GDM1 (cell line): ENCODE measurements at places on chromosomes 1 and 21.

GRCh38 chr1:174118751-174119150, 40.6 kb upstream of the RABGAP1L start:
- DNase-seq: no peak

- DNase-seq: no peak
Observed at GRCh38 chr1:87683196-87683956, 354.7 kb downstream of the LMO4 start.

GRCh38 chr1:30911059-30911954, 2.7 kb upstream of the SDC3 start:
- DNase-seq: peak; percentile 21

DNA sequence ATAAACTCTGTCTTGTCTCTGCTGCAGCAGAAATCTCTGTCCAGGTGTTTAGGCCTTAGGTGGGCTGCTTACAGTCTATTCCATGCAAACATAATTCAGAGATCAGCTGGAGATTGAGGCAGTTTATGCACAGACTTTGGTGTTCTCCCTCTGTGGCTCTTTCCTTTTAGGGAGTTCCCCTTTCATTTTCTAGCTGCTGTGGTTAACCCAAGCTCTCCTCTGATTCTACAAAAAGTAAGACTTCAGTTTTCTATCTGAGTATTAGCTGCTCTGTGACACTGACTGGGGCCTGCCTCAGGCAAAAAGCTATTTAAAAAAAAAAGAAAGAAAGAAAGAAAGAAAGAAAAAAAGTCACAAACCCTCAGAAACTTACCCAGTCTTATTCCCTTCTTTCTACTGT, 211.1 kb downstream of the CAMTA1 start:
- no peak for DNase-seq

DNA sequence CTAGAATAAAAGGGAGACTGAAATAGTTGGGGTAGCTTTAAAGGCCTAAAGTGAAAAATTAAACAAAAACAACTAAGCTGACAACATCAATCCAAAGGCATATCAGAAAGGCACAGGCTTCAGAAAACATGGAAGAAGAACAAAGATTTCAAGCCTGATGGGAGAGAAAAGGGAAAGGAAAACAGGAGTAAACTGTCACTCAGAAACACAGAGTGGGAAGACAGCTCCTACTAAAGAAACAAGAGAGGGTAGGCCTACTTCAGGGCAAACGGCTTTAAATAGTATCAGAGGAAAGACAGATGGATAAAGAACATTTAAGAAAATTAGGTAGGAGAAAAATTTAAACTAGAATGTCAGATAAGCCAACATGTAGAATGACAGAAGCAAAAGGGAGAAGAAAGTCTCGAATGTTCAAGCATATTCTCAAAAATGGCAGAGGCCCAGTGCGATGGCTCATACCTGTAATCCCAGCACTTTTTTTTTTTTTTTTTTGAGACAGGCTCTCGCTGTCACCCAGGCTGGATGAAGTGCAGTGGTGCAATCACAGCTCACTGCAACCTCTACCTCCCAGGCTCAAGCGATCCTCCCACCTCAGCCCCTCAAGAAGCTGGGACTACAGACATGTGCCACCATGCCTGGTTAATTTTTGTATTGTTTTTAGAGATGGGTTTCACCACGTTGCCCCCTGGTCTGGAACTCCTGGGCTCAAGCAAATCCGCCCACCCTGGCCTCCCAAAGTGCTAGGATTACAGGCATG, 7.6 kb downstream of the EGLN1 start:
- DNase-seq: no peak

- DNase-seq: no peak
Observed at GRCh38 chr1:92482665-92483609, 3.8 kb downstream of the GFI1 start.

DNA sequence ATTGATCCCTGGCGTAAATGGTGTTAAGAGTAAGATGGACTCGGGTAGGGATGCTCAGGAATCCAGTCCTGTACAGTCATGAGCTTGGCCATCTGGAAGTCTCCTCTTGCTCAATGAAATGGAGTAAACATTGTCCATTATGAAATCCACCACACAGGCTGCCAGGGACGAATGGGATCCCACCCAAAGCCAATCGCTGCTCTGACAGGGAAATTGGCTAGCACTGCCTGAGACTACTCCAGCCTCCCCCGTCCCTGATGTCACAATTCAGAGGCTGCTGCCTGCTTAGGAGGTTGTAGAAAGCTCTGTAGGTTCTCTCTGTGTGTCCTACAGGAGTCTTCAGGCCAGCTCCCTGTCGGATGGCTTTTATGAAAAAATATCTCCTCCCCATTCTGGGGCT, at the start of gene HSD11B1:
TSS of gene HSD11B1 (plus strand) at position 263 of the 400 bp plus-strand sequence. CDS start at position 360, 97 bp downstream.
- no peak for DNase-seq

DNA sequence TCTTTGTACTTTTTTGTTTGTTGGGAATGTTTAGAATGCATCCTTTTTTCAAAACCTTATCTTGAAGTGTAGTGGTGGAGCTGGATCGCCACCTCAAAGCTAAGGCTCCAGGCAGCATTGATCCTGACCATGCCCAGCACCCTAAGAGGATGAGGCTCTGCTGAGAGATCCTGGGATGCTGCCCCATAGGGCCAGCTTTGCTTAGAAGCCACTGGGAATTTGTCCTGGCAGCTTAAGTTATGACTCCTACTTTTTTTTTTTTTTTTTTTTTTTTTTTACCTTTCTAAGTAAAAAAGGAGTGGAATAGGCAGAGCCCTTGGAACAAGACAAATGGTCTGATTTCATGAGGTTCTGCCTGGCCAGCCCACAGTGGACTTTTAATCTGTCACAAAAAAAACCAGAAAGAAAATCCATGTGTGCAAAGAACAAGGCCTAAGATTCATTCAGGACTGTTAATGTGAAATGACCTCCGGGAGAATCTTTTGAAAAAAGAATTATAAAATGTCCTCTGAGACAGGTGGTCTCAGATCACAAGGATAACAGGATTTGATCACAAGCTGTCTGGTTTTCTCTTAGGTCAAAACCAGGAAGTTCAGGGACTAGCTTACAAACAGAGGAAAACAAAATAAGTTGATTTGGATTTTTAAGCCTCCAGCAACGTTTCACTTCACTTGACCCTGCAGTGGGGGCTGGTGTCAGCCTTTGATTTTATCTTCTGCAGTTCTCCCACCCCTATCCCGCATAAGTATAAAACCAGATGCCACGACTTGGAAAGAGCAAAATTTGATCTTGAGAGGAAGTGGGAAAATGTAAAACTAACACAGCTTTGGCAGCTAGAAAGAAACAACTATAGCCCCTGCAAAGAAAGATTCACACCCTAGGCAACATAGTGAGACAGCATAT, 25.9 kb upstream of the RAP1A start:
- no peak for DNase-seq

GRCh38 chr1:22739648-22740385, 29.2 kb downstream of the EPHB2 start:
- DNase-seq: no peak

- no peak for DNase-seq
Observed at GRCh38 chr1:30052178-30052577, 671.2 kb downstream of the MATN1 start.

DNA sequence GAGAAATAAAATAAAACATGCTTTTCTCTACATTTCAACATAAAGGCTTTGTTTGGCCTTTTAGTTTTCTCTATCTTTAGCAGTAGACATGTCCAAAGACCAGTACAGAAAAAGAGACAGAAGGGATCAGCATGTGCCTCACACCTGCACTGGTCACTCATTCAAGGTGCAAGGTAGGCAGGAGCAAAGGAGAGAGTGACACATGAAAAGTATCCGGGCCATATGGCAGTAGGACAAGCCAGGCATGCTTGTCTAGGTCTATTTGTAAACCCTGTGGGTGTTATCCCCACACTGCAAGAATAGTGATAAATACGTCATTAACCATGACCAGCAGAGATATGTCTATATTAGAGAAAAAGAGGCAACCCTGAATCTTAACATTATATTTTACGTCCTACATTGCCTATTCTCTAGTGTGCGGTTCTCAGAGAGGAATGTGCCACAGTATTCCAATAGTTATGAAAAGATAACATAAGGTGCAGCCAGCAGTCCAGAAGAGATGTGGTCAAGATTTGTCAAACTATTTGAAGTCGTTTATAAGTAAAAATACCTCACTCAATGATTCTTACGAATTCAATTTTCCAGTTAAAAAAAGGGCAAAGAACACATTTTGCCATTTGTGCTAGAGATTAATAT, 32.1 kb downstream of the PRRX1 start:
- DNase-seq: no peak

DNA sequence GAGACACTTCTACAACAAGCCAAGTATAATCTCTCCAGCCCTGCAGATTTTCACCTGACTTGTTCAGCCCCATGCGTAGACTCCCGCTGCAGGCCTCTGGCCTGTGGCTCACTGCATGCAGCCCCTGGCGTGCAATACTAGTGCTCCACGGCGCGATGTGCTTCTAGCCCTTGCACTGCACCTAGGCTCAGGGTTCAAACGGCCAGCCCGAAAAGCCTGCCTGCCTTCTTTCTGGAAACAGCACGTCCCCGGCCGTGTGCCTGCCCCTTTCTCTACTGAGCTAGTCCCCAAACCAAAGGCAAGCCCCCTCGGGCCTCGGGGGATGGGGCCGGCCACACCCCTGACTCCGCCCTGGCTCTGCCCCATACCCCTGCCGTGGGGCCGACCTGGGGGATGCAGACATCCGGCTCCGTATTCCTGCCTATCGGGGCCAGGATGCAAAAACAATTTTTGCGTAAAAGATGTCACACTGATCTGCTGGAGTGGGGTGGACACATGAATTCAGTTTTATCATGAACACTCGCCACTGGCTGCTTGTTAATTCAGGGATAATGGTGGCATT, 26.3 kb upstream of the TRAPPC10 start:
- DNase-seq: no peak

- no peak for DNase-seq
Observed at GRCh38 chr1:215890438-215890837, 323.3 kb downstream of the KCTD3 start.

DNA sequence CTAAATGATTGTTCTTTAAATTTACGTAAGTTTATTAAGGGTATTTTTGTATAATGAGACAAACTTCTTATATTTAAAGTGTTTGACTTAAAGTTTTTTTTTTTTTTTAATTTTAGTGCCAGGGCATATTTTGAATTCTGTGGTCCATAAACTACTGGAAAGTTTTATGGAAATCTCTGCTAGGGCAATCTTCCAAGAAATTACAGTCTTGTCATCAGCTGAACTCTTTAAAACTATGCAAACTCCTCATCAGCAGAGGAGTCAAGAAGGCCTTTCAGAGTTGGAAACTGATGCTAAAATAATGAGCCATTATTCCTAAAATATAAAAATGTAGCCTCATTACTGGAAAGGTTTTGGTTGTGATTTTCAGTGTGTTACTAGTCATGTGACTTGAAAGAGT, 1201.9 kb downstream of the BRINP3 start:
- no peak for DNase-seq

DNA sequence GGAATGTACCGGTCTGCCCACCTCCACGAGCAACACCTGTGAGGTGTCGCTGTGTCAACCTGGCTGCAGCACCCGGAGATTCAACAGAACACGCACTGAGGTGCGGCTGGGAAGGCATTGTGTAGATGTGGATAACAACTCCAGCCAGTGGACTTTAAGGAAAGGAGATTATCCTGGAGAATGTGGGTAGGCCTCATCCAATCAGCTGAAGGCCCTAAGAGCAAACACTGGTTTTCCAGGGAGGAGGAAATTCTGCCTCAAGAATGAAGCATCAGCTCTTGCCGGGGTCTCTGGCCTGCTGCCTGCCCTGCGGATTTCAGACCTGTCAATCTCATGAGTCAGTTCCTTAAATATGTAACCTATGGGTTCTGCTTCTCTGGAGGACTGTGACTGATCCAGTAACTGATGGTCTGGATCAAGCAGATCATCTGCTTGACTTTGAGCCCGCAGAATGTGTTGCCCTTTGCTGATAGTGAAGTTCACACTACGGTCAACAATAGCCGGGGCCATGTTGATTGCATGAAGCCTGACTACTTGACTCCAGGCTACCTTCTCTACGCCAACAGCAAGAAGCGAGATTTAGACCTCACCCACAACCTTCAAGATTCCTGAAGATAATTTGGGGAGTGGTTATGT, 15.9 kb upstream of the PRDM15 start:
- DNase-seq: no peak

GRCh38 chr1:6028042-6028850, 17.4 kb upstream of the KCNAB2 start:
- DNase-seq: peak; percentile 74

DNA sequence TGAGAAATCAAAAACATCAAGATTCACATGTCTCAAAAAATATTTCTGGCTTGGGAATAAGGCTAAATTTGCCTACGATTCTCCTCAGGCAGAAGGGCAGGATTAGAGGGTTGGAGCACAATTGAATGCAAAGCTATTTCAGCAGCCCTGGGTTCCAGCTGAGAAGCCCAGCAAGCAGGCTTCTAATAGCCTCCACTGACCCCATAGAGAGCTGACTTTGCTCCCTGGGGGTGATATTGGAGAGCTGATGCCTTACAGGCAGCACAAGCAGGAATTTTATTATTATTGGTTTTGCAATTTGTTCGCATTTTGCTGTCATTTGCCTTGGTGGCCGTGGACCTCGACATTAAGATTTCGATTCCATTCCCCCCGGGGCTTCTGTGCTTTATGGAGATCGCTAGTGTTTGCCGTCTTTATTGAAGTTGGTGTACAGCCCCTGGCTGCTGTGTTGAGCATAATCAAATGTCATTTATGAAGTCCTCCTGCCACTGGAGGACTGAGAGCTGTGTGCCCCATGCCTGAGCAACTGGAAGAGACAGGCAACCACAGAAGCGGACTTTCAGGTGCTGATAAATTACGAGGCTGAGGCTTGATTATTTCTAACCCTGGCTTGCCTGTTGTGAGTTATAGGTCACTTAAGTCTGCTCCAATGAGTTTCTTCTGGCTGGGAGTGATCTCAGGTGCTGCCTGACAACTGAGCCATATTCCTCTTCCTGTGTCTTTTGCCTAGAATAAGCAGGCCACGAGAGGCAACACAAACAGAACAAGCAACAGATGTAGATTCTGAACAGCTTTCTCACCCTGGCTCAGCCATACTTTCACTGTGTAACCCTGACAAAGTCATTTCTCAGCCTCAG, 518.4 kb upstream of the CAMK1G start:
- DNase-seq: no peak

GRCh38 chr1:85465786-85466134, 801 bp upstream of the DDAH1 start:
- no peak for DNase-seq

GRCh38 chr21:15054606-15055239, 10.1 kb downstream of the NRIP1 start:
- DNase-seq: no peak

- DNase-seq: no peak
Observed at GRCh38 chr1:209807509-209807908, 1.6 kb upstream of the IRF6 start.

DNA sequence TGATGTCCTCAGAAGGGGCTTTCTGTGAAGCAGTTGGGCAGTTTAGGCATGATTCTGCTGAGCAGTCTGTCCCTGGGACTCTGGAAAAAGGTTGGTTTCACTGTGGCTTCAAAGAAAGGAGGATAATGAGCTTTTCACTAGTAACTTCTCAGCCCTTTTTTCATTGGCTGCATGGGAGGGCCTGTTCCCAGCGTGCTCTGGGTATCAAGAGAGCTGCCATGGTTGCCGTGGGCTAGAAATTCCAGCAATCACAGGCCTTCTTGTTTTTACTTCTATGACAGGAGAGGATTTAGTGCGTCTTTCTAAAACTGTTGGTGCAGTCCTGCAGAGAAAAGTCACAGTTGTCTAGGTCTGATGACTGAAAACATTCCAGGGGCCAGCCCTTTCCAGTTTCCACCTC, 7.2 kb downstream of the SZRD1 start:
- DNase-seq: no peak
